Progenitor cell of endocrine pancreas (in vitro differentiated cells): ENCODE measurements at places on chromosomes 7 and 10. TPM values are rescaled to one million over a fixed set of nuclear protein-coding genes. Genes with fewer than 3 reads are reported as not detected.

DNA sequence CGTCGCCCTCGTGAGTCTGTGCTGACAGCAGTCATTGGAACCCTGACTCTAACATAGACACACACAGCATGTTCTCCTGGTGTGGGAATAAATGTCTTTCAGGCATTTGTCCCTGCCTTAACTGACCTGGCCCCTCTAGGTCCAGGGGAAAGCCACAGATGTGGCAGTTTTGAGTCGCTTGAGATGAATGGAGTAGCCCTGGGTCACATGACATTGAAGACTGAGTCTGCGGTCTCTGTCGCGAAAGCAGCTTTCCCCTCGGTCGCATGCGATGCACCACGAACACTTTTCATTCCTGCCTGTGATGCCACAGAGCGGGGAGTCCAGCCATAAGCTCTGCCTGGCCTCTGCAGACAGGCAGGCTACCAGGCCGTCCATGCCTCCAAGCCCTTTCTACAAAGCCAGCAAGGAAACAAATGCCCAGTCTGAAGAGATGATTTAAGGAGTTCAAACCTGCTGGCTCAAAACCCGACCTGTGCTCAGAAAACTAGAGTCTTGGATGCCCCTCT, 172.3 kb downstream of the WDR37 start:
- no peak overlapping the region for H3K4me3 ChIP-seq
- H3K27ac ChIP-seq: peak overlapping the region; percentile 34
- peaks cover 3% of the 10 kb centered on the region for H3K27me3 ChIP-seq
- no peak for DNase-seq

GRCh38 chr7:98346515-98347069, 54.3 kb downstream of the BAIAP2L1 start:
- peaks cover 6% of the 10 kb centered on the region for H3K36me3 ChIP-seq
- H3K27me3 ChIP-seq: peaks cover 3% of the 10 kb centered on the region
- DNase-seq: no peak
- H3K4me1 ChIP-seq: peaks cover 5% of the 10 kb centered on the region

The AKR1D1 gene
- total RNA-seq: 3.4 and 5.4 TPM in 2 replicates

DNA sequence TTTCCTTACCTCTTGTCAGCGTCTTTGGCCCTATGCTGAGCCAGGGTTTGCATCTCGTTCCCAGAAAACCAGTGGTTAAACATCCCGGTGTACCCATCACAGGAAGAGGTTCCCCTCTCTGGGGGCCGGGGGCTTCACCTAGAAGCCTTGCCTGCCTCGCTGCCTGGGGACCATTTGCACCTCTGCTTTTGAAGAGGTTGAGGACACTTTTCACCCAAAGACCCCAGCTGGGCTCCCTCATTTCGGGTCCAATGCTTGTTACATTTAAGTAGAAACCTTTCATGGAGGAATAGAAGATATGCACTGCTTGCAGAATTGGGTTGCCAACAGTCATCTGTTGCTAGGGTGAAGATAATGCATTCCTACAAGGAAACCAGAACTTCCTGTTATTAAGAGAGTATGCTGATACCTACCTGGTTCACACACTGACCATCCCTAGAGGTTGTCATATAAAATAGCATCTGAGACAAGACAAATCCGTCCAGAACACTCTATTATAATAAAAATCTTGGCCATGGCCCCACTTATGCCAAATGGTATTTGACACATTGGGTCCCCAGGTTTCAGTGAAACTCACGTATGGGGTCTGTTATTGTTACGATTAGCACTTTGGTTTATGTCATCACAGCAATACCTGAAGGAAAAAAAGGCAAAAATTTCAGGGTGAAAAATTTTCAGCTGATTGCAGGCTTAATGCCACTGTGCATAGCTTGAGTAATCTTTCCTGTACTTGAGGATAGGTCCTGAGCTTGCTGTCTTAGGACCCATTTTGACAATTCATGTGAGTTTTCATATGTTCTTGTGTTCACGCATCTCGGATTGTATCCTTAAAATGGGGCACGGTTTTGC, 917 bp downstream of the ZNF365 start:
- no peaks in the 10 kb centered on the region for H3K36me3 ChIP-seq
- H3K27me3 ChIP-seq: peaks cover 48% of the 10 kb centered on the region
- H3K27ac ChIP-seq: no peak overlapping the region
- peaks cover 4% of the 10 kb centered on the region for H3K4me1 ChIP-seq

The OR2A12 gene
- total RNA-seq: not detected in 2 replicates

DNA sequence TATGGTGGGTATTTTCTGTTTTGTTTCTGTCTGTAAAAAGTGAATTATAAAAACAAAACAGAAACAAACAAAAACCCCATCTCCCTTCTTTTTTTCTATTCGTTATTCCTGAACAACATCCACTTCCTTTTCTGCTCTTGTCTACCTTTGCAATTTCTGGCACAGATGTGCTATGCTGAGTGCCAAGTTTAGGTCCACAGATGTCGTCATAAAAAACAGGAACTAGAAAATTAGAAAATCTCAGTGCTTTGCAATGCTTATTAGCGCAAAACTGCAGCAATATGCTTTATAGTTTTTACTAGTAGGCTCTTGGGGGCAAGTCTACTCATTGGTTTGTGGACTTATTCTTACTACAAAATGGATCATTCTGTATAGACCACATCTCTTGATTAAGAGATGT, 94.2 kb upstream of the PRKCQ start:
- no peak for DNase-seq
- no peak overlapping the region for H3K4me3 ChIP-seq
- H3K27me3 ChIP-seq: peaks cover 43% of the 10 kb centered on the region
- H3K36me3 ChIP-seq: no peaks in the 10 kb centered on the region
- no peak overlapping the region for H3K27ac ChIP-seq

GRCh38 chr7:151179946-151180345, 7.1 kb downstream of the ASB10 start:
- peaks cover 50% of the 10 kb centered on the region for H3K27me3 ChIP-seq
- H3K4me1 ChIP-seq: no peaks in the 10 kb centered on the region
- no peak for DNase-seq

The FXYD4 gene
- total RNA-seq: not detected in 2 replicates

- H3K4me1 ChIP-seq: peaks cover 15% of the 10 kb centered on the region
- H3K36me3 ChIP-seq: no peaks in the 10 kb centered on the region
- no peak overlapping the region for H3K27ac ChIP-seq
- no peak overlapping the region for H3K4me3 ChIP-seq
- no peaks in the 10 kb centered on the region for H3K27me3 ChIP-seq
These were observed 262.5 kb upstream of the SORCS1 start for GRCh38 chr10:107427016-107427415.

The TMEM120A gene
- total RNA-seq: 35.7 and 39.3 TPM in 2 replicates

The SEC61A2 gene
- total RNA-seq: 23.2 and 24.9 TPM in 2 replicates

DNA sequence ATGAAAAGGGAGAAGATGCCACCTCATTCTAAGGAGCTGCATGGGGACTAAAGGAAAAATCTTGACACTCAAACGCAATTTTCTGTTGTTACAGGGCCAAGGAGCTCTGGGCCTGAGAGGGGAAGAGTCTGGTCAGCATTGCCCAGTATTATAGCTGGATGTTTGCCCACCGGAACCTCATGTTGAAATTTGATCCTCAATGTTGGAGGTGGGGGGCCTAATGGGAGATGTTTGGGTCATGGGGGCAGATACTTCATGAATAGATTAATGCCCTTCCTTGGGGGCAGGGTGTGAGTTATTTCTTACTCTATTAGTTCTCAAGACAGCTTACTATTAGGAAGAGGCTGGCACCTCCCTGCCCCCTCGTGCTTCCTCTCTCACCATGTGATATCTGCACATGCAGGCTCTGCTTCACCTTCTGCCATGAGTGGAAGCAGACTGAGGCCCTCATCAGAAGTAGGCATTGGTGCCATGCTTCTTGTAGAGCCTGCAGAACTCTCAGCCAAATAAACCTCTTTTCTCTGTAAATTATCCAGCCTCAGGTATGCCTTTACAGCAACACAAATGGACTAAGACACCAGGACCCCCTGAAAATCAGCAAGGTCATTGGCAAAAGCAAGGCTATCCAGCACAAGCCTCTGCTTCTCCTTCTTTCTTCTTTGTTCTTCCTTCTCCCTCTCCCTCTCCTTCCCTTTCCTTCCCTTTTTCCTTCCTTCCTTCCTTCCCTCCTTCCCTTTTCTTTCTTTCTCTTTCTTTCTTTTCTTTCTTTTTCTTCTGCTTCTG, 15.1 kb downstream of the GCK start:
- DNase-seq: no peak
- H3K36me3 ChIP-seq: peaks cover 2% of the 10 kb centered on the region
- H3K4me3 ChIP-seq: no peak overlapping the region
- no peak overlapping the region for H3K27ac ChIP-seq

GRCh38 chr7:55552320-55553023, 19.8 kb downstream of the VOPP1 start:
- H3K27me3 ChIP-seq: no peaks in the 10 kb centered on the region
- no peak overlapping the region for H3K4me3 ChIP-seq
- no peaks in the 10 kb centered on the region for H3K36me3 ChIP-seq
- peak overlapping the region; percentile 18 for H3K27ac ChIP-seq
- H3K4me1 ChIP-seq: peaks cover 47% of the 10 kb centered on the region

DNA sequence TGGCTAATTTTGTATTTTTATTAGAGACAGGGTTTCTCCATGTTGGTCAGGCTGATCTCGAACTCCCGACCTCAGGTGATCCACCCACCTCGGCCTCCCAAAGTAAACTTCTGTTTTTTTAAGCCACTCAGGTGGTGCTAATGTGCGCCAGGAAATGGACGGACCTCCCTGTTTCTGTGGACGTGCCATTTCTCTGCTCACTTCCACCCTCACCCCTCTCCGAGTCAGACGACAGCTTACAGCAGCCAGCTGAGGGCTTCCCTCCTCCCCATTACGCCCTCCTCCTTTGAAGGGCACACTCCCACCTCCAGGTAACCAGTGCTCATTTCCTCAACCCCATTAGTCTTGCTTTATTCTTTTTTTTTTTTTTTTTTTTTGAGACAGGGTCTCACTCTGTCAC, 41.7 kb upstream of the EZH2 start:
- H3K27me3 ChIP-seq: no peaks in the 10 kb centered on the region
- no peak overlapping the region for H3K27ac ChIP-seq
- H3K4me1 ChIP-seq: no peaks in the 10 kb centered on the region
- H3K36me3 ChIP-seq: no peaks in the 10 kb centered on the region
